ENCODE measurements at places on chromosomes 3 and 15.

- DNase-seq, result no peak
Observed at GRCh38 chr3:185583925-185584324, 2.2 kb upstream of the SENP2 start.

- no peak for DNase-seq
Observed at GRCh38 chr3:11769704-11770476, 76.8 kb downstream of the TAMM41 start.

GRCh38 chr15:59237924-59238331, 31.3 kb downstream of the LDHAL6B start:
- DNase-seq, result no peak

- DNase-seq, result no peak
Observed at GRCh38 chr3:41768363-41768762, 193.5 kb downstream of the ULK4 start.

- DNase-seq, result no peak
Observed at GRCh38 chr3:178056868-178057267, 479.4 kb upstream of the KCNMB2 start.

- DNase-seq, result no peak
Observed at GRCh38 chr3:31534065-31534425, 1.3 kb downstream of the STT3B start.

DNA sequence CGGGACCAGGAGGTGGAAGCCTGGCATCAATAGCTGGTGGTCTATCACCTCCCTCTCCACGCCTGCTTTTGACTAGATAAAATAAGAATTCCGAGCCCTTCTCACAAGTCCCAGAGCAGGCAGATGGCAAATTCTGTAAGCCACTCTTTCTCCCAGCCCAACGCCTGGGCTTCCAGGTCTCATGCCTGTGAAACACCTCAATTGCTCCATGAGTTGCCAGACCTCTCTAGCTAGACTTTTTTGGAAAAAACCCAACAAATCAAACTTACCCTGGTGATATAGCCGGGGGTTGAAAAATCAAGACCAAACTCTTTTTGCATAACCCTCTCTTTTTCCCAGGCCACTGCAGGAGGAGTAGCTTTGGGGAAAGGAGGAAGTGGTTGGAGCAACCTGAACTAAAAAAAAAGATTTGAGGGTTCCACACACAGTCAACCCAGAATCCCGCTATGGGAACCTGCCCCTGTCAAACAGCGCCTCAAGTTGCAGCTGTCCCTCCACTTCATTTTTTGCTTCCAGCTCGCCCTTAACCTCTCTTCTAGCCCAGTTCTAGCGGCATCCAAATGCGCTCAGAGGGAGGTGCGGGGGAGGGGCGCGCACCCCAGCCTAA, 7.0 kb downstream of the BHLHE40 start:
- DNase-seq, result no peak

- no peak for DNase-seq
Observed at GRCh38 chr3:138877226-138877625, 42.5 kb upstream of the PIK3CB start.

DNA sequence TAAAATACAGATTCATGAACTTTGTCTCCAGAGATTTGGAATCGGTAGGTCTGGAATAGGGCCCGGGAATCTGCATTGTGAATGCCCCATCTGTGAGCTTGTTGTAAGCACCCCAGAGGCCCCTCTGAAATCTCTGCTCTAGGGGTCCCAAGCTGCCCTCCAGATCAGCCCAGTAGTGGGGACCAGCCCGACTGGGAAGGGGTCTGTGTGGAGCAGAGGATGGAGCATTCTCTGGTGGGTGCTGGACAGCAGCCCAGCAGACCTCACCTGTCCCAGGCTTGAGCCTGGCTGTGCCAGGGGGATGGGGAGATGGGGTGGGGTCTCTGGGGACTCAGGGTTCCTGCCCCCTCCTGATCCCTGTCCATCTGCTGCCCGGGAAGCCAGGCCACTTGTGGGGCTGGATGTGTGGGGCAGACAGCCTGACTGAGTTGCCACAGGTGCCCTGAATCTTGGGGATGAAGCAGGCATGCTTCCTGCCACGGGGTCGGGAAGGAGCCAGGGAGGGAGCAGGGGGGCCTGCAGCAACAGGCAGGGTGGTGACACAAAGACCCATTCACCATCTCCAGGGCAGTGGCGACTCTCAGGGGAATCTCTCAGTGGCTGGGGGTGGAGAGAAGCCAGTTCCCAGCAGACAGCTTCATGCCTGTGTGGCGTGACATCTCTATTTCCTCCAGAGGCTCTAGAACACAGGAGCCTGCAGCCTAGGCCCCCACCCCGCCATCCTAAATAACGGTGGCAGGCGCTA, 99.3 kb downstream of the WNT7A start:
- DNase-seq, result no peak

- no peak for DNase-seq
Observed at GRCh38 chr3:58560771-58561311, 16.4 kb downstream of the FAM107A start.

DNA sequence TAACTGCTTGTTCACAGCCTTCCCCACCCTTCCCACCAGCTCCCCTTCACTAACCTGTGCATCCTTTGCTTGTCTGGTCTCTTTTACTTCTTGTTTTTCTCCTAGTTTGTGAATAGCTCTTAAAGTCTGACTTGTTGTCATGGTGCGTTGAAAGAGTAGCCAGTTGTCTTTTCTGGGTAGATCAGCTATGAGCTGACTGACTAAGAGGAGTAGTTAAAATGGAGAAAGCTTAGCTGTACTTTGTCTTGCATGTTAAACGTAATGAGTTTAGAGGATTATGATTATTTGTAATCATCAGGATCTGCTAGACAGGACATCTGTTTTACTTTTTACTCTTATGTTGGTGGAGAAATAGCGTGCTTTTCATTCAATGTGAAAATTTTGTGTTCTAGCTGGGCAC, 35.9 kb downstream of the ATP2C1 start:
- DNase-seq, result no peak

DNA sequence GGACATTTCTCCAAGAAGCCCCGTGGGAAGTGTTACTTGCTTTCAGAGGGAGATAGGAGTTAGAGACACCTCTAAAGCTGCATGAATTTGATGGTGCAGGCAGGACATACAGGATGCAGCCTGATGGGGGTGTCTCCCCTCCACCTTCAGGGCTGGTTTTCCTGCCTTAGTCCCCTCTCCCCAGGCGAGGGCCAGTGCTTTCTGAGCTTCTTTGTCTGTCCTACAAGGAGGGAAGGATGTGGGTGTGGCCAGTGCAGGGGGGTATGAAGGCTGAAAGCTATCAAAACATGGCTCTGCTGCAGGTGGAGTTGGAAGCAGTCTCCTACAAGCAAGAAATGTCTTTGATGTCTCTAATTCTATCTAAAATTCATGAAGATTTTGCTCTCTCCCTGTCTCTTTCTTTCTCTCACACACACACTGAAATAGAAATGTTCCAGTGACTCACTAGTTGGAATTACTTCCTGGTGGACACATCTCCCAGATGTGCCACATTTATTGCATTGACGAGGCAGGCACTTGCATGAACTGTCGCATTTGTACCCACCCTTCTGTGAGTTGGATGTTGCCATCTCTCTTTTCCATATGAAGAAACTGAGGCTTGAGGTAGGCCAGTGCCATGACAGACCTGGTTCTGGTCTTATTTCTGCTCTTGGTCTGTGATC, 13.9 kb upstream of the PODXL2 start:
- DNase-seq, result no peak

DNA sequence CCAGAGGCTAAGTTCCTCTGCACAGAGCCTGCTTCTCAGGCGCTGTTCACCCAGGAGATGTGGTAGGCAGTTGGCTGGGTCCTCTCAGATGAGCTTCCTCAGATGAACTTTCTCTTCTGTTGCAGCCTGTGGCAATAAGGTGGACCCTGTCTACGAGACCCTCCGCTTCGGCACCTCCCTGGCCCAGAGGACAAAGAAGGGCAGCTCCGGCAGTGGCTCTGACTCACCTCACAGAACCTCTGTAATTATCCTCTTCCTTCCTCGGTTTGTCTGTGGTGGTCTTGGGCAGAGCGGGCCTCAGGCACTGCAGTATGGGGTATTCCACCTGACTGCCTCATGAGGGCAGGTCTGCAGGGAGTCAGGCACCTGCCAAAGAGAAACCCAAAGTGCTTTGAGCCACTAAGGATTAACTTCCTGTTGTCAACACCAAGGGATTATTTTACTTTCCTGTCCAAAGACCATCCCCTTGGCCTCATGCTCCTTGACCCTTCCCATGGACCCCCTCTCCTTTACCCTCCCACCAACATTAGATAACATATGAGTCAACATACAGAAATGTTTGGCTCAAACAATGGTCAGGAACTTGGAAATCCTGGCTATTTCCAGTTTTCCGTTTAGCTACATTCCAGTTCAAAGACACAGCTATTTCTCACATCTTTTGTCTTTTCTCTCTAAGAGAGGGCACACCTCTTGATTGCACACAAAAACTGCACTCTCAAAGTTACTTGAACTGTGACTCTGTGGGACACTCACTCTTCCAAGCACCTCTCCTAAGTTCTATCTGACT, 105.9 kb downstream of the STAC start:
- no peak for DNase-seq

GRCh38 chr3:97417-98258, 98.9 kb upstream of the CHL1 start:
- no peak for DNase-seq

DNA sequence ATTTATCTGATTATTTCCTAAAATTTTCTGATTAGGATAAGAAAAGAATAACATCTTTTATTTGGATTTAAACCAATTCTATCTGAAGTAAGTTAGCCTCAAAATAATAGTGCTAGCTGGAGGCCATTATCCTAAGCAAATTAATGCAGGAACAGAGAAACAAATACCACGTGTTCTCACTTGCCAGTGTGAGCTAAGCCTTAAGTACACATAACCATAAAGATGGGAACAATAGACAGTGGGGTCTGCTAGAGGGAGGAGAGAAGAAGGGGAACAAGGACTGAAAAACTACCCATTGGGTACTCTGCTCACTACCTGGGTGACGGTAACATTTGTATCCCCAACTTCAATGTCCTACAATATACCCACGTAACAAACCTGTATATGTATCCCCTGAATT, 31.3 kb upstream of the LYSMD4 start:
- DNase-seq, result no peak

DNA sequence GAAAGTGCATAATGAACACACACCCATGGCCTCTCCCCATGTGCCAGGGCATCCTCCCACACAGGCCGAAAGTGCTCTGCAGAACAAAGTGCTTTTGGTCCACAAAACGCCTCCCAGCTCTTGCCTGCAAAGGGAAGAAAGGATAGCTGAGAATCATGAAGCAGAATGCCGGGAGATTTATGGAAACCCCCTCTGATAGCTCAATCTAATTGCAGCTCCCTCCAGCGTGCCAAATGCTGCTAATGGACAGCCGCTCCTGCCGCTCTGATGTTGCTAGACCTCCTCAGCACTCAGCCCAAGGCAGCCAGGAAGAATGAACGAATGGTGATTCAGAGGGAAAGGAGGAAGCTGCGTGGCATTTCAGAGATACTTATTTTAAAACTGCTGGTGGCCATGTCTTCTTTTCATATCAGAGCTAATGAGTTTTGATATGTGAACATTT, 145.3 kb downstream of the TJP1 start:
- no peak for DNase-seq

- DNase-seq, result no peak
Observed at GRCh38 chr3:151660885-151661284, 72.8 kb upstream of the AADACL2 start.

DNA sequence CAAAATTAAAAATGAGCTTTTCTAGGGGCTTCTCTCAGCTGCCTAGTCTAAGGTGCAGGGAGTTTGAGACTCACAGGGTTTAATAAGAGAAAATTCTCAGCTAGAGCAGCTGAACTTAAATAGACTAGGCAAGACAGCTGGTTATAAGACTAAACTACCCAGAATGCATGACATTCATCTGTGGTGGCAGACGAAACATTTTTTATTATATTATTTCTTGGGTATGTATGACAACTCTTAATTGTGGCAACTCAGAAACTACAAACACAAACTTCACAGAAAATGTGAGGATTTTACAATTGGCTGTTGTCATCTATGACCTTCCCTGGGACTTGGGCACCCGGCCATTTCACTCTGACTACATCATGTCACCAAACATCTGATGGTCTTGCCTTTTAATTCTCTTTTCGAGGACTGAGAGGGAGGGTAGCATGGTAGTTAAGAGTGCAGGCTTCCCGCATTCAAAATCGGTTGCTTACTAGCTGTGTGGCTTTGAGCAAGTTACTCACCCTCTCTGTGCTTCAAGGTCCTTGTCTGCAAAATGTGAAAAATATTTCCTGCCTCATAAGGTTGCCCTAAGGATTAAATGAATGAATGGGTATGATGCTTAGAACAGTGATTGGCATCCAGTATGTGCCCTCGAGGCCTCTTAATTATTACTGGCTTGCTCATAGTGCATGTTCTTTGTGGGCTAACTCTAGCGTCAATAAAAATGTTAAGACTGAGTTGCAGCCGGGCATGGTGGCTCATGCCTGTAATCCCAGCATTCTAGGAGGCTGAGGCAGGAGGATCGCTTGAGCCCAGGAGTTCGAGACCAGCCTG, 984 bp downstream of the CCR5 start:
- no peak for DNase-seq

GRCh38 chr3:136928240-136928639, 29.5 kb upstream of the IL20RB start:
- no peak for DNase-seq

- no peak for DNase-seq
Observed at GRCh38 chr15:56734013-56734635, 815 bp upstream of the ZNF280D start.

- no peak for DNase-seq
Observed at GRCh38 chr3:192795021-192795420, 67.7 kb upstream of the FGF12 start.

GRCh38 chr3:192169332-192169915, 557.9 kb downstream of the FGF12 start:
- DNase-seq, result no peak

DNA sequence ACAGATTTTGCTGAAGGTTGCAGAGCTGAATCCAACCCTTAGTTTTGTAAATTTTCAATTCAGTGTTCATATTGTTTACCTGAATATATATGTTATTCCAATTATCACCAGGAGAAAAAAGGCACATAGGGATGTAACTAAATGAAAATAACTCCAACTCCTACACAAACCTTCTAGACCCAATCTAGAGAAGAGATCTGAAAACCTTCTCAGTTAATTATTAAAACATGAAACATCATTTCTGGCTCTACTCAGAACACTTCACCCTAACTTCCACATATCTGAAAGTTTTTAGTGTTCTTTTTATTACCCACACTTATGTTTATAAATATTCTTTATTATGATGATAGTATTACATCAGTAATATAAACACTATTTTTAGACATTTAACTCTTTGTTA, 76.6 kb downstream of the LRRFIP2 start:
- no peak for DNase-seq

DNA sequence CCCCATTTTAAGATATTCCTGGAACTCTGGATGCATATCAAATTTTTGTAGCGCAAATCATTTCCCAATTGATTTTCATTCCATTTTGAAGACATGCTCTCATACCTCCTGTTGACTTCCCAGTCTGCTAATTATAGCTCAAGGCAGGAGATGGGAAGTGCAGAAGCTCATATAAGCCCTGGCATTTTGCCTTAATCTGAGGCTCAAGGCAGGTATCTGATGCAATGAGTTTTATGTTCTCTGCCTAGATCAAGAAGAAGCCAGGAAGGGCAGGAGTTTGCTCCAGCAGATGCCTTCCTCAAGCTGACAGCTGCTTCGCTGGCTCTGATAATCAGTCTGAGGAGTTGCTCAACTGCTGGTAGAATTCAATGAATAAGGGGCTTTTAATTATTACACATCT, 65.6 kb upstream of the NEDD4 start:
- no peak for DNase-seq
